ENCODE measurements at places on chromosomes 2 and 18.

- no peak for DNase-seq
Measured at GRCh38 chr2:39094717-39095363, 26.0 kb downstream of the SOS1 start.

DNA sequence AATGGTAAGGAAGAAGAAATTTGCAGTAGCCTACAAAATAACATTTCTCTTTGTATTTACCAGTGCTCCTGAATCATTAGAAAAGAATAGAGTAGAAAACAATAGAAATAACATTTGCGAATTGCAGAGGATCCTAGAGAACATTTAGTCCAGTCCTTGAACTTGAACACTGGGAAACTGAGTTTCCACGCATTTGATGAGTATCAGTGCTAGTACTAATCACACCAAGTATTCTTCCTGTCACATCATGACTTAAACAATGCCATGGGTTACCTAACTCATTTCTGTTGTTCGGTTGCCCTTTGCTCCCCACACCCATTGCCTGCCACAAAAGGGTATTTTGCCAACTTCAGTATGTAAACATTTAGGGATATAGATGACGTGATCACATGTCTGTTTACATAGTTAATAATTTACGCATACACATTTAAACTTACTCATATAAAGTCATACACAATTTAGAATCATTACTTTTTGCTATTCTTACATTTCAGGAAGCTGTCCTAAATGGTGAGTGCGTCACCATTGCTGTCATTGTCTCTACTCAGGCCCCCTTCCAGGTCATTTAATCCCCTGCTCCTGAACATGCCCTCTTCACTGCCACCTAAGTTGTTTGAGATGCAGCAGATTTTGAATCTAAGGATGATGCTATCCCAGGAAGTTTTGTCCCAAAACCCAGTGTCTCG is 42.3 kb downstream of the CRIM1 start:
- no peak for DNase-seq

DNA sequence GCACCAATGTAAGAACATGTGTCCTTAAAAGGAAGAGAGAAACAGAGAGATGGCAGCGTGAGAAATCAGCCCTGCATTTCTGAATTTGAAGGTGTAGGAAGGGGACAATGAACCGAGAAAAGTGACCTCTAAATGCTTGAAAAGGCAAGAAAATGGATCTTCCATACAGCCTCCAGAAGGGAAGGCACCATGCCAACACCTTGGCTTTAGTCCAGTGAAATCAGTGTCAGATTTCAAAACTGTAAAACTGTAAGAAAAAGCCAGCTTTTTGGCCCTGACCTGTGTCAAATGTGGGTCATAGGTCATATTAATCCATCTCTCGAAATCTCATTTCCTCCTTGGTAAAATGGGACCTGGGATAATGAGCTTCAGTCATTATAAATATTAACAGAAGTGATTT is 762.3 kb downstream of the DCDC2C start:
- no peak for DNase-seq

- no peak for DNase-seq
Measured at GRCh38 chr2:99404039-99404796, 67.0 kb downstream of the EIF5B start.

GRCh38 chr18:21141668-21142422 is 30.2 kb upstream of the ROCK1 start:
- no peak for DNase-seq

DNA sequence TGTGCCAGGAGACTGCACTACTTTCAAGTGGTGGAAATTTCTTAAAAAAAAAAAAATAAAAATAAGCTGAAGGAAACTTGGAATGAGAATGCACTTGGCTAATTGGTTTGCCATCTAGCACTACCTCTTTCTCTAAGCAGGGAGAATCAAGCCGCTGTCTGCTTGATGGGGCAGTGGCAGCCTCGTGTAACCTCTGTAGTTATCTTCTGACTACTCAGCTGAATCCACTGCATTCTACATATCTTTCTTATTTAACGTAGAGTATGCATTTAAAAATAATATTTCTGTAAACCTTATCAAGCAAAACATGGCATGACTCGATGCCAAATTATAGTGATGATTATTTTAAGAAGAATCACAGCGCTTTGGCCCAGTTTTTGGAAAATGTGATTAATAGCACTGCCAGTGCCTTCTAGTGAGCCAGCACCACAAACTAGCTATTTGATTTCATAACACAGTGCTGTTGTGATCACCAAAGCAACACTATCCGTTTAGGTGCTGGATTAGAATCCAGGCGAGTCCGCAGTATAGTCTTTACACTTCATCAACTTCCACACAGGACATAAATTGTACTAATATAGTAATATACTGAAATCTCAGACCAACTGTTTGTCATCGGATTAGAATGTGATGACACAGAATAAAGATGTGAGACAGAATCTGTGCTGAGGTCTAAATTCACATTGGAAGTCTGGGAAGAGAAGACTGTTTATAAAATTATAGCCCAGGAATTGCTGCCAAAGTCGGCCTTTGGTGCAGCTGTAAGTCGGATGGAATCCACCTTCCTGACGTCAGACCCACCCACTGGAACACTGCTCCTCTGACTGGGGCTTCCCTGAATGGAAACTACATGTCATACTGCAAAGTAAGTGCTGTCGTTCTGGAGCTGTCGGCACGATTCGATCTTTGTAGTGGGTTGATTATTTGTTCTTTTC is 136.5 kb upstream of the ETAA1 start:
- peak; percentile 77 for DNase-seq

GRCh38 chr2:10141736-10142639 is 19.4 kb downstream of the RRM2 start:
- peak; percentile 38 for DNase-seq

DNA sequence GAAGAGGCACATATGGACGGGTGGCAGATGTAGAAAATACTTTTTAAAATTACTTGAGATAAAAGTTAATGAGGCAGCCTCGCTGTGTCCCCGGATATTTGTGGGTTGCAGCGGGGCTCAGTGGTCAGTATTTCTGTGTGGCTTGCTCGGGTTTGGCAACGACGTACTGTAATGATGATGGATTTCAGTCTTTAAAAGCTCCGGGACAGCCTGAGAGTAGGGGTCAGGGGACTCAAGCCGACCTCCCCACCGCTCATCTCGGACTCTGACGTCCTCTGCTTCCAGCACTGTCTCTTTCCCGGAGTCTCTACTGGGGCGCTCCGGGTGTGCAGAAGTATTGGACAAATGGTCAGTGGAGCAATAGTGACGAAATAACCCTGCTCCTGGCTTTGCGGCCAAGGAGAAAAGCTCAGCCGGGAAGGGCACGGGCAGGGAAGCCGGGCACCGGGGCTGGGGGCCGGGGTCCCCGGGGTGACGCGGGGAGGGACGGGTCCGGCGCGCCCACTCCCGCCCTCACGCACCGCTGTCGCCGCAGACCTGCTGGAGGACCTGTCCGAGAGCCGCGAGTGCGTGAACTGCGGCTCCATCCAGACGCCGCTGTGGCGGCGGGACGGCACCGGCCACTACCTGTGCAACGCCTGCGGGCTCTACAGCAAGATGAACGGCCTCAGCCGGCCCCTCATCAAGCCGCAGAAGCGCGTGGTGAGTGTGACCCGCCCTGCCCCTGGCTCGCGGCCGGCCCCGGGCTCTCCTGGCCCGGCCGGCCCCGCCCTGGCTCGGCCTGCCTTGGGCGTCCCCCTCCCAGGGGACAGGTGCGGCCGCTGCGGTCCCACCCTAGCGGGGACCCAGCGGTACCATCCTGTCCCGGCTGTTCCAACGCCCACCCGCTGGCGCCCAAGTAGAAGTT is 7.3 kb downstream of the GATA6 start:
- no peak for DNase-seq

GRCh38 chr2:174338147-174338605 is 3.4 kb downstream of the SP9 start:
- no peak for DNase-seq

GRCh38 chr18:68056936-68057335 is 540.4 kb upstream of the DSEL start:
- no peak for DNase-seq

- peak; percentile 37 for DNase-seq
Measured at GRCh38 chr2:240244543-240244942, 104.1 kb upstream of the OTOS start.

DNA sequence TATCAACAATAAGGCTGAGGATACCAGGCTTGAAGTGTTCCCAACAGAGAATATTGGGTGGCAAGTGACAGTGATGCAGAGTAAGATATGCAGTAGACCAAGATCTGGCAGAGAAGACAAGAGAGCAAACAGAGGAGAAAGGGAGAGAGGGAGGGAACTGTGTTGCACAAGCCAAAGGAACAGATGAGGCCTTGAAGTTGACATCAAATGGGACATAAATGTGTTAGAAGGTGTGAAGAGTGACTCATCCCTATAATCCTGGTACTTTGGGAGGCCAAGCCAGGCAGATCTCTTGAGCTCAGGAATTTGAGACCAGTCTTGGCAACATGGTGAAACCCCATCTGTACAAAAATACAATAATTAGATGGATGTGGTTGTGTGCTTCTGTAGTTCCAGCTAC is 342.9 kb downstream of the PARD3B start:
- no peak for DNase-seq

DNA sequence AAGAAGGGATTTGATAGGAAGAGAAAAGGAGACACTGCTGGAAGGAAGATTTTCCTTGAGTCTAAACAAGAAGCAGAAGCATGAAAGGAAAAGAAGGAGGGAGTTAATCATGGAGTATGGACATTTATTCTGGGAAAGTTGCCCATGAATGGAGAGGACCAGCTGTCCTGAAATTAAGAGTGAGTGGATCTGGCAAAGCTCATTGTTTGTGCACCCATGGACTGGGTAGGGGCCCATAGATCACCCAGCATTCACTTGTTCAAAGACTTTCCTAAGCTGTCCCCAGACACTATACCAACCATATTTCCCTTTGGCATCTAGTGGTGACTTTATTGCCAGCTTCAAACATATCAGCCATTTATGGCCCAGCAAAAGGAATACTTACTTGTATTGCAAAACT is 422.7 kb downstream of the FBXO15 start:
- no peak for DNase-seq

- DNase-seq: no peak
Measured at GRCh38 chr18:13565228-13565627, 161.1 kb downstream of the FAM210A start.

- no peak for DNase-seq
Measured at GRCh38 chr2:145692971-145693478, 1173.1 kb upstream of the ZEB2 start.

DNA sequence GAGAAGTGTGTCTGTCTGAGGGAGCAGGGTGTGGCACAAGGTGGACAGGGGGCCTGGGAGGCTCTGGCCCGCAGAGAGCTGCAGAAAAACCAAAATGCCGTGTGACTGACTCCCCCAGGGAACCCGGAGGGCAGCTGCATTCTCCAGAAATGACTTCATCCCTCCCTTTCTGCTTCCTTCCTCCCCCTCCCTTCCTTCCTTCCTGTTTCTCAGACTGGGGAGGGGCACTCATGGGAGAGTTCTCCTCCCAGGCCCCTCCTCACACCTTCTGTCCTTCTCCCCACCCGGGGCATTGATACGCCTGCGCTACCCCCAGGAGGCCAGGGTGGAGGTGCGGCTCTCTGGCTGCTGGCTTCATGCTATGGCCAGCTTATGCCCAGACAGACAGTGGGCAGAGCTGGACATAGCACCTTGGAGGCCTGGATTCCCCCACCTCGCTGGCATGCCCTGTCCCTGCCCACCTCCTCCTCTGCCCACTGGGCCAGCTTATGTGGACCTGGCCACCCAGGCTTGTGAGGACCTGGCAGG is 8.2 kb upstream of the GPR17 start:
- no peak for DNase-seq

- DNase-seq: no peak
Measured at GRCh38 chr18:51191128-51191717, 6.3 kb downstream of the MEX3C start.

DNA sequence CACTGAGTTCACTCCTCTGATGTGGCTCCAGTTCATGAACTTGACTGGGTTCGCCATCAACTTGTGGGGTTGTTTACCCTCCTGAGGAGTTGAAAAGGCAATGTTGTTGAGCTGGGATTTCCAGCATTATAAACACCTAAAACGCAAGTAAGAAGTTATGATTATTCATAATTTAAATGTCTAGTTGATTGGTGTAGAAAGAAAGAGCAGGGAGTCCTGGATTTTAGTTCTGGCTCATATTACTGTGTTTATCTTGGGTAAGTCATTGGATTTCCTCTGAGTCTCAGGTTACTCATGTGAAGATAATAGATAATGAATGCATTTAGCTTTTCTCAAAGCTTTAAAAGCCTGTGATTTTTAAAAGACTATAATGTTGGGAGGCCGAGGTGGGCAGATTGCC is 438.0 kb upstream of the CDH20 start:
- DNase-seq: no peak

DNA sequence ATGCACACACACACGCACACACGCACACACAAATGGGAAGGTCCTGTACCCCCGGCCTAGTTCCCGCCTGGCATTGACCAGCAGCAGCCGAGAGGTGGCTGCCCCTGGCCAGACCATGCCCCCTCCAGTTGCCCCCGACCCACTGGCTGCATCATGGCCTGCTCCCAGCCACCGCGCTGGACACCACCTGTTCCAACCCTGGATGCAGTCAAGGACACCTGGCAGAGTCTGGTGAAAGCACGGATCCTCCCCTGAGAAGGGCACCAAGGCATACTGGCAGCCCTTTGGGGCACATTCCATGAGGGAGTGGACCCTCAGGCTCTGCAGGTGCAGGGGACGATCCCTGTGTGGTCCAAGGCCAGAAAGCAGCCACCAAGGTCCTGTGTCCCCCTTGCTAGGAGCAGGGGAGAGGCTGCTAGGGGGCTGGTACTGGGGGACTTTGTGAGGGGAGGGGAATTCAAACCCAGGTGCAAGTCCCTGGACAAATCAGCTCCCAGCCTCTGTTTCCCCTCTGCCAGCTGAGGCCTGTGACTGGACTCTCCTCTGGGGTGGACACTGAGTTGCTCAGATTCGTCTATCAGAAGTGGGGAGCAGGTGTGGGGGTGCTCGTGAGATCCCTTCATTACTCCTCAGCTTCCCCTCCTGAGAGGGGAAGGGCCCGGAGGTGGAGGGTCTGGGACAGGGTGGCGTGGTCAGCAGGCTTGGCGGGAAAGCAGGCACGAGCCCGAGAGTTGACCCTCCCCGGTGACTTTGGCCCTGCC is 3.5 kb downstream of the ESPNL start:
- DNase-seq: no peak

- DNase-seq: no peak
Measured at GRCh38 chr18:79816981-79817606, 19.4 kb downstream of the KCNG2 start.

DNA sequence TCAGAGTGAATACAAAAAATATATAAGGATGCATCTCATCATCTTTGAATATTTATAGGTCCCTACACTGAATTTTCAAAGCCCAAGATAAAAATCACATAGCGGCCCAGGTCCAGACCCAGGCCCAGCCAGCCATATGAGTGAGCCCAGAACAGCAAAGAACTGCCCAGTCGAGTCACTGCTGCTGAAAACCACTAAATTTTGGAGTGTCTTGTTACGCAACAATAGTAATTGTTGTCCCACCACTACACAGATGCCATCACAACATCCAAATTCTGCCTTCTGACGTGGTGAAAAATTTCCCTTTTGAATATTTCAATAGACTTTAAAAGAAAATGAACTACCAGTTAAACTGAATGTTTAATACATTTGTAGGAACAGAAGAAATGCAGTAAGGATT is 5.7 kb downstream of the C18orf32 start:
- DNase-seq: no peak

Data from right forelimb (tissue), 1 donor.